SW 1271 (cell line): ENCODE measurements at places on chromosomes 4 and X.

DNA sequence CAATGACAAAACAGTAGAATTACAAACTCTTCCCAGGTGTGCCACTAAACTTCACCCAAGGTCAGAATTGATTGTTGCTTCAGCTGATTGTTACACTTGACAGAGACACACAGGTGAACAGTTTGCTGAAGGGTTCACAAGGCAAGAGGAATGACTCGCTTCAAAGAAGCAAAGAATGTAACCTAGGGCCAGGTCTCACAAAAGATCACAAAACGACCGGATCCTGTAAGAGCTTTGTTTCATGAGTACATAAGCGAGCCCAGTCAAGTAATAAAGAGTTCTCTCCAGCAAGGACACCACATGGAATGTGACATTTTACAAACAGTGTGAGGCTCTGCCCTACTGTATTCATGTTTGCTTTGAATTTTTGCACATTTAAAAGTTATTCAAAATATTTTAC lies 9.1 kb downstream of the LNX1 start:
- DNase-seq = no peak

DNA sequence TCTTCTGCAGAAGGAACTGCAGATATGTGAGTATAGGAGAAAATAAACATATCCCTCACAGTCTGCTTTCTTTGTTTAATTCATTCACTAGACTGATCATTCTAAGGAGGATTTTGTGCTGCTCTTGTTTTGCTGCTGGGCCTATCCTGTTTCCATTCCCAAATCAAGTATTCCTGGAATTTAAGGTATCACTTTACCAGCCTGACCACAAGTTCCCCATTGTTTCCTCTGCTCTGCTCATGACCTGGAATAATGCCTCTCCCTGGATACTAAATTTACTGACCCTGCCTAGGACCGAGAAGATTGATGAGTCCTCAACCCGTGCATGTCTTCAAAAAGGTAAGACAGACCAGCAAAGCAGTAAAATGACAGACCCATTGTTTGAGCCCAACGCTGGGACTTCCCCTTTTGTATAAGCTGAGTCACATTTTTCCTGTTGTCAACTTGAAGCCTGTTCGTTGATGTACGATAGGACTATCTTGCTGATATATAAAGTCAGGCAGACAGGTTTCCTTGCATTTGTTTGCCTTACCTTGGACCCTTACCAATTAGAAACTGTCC lies 85.5 kb upstream of the TET2 start:
- DNase-seq = no peak

- DNase-seq = peak; percentile 2
These were observed 29.3 kb downstream of the FAM199X start for GRCh38 chrX:104195489-104196084.

DNA sequence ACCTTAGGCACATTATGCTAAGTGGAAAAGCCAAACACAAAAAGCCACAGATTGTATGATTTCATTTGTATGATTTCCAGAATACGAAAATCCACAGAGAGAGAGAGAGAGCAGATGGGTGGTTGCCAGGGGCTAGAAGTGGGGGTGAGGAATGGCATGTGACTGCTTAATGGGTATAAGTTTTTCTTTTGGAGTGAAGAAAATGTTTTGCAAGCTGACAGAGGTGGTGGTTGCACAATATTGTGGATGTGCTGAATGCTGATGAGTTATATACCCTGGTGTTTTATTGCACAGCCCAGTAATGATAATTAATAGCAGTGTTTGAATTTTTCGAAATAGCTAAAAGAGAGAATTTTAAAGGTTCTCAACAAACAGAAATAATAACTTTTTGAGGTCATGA lies 386.1 kb upstream of the HS3ST1 start:
- no peak for DNase-seq

DNA sequence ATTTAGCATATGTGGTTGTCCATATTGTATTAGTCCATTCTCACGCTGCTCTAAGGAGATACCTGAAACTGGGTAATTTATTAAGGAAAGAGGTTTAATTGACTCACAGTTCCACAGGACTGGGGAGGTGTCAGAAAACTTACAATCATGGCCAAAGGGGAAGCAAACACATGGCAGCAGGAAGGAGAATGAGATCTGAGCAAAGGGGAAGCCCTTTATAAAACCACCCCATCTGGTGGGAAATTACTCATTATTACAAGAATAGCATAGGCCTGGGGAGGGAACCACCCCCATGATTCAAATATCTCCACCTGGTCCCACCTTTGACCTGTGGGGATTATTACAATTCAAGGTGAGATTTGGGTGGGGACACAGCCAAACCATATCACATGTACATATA lies 122.6 kb upstream of the ANK2 start:
- no peak for DNase-seq

DNA sequence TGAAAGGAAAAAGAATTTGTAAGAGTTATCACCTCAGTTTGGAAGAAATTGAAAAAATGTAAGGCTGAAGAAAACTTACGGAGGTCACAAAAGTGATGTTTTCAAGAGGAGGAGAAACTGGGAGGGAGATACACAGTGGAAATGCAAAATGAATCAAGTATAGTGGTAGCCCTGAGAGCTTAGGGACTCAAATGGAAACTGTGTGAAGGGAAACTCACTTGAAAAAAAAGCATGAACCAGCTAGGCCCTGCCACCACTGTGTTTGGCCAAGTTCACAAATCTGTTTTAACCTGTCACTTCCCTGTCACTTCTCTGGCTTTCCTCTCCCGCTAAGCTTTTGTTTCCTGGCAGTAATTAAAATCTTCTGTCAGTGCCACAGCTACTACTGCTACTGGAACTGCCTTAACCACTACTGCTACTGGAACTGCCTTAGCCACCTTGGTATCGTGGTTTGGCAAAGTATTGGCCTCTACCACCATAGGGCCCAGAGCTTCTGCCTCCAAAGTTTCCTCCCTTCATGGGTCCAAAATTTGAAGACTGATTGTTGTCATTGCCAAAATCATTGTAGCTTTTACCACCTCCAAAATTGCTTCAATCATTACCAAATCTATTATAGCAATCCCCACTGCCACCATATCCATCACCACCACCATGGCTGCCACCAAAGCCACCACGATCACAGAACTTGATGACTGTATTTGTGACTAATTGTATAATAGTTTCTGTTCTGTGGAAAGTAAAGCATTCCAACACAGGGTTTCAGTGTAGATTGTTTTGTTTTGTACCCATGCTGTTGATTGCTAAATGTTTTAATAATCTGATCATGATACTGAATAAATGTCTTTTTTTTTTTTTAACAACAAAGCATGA lies 41.5 kb downstream of the SMARCA5 start:
- no peak for DNase-seq

GRCh38 chr4:111494471-111494870 lies 650.8 kb upstream of the FAM241A start:
- no peak for DNase-seq

DNA sequence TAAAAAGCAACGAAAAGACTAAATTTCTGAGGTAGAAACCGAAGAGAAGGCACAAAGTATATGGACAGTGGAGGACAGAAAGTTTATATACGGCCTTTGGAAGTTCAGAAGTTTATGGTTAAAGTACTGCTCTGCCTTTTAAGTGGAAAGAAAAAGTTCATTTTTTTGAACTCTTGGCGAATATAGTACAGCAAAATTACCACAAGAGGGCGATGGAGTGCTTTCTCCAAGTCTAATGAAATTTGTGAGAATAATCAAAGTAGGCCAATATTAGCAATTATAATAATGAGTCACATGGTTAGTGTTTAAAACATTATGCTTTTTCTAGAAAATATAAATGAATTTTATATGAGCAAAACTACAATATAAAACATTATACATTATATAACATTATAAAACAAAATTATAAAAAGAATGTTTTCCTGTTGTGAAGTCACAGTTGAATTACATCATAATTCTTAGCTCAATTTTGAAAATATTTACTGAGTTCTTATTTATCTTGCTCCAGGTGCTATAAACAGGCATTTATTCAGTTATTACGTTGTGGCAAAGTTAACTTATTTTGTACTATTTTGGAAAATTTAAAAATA lies 136.2 kb upstream of the BMPR1B start:
- DNase-seq = no peak

DNA sequence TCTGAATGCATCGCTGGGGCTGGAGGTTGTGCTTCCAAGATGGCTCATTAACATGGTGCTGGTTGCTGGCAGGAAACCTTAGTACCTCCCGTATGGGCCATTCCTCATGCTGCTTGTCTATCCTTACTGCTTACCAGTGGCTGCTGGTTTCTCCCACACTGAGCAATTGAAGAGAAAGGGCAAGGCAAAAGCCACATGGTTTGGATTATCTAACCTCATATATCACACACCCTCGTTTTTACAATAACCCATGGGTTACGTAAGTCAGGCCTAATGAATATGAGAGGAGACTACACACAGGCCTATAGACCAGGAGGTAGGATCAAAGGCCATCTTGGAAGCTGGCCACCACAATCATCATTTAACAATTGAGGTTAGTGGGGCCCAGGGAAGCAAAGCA lies 141.8 kb upstream of the EDNRA start:
- DNase-seq = no peak

DNA sequence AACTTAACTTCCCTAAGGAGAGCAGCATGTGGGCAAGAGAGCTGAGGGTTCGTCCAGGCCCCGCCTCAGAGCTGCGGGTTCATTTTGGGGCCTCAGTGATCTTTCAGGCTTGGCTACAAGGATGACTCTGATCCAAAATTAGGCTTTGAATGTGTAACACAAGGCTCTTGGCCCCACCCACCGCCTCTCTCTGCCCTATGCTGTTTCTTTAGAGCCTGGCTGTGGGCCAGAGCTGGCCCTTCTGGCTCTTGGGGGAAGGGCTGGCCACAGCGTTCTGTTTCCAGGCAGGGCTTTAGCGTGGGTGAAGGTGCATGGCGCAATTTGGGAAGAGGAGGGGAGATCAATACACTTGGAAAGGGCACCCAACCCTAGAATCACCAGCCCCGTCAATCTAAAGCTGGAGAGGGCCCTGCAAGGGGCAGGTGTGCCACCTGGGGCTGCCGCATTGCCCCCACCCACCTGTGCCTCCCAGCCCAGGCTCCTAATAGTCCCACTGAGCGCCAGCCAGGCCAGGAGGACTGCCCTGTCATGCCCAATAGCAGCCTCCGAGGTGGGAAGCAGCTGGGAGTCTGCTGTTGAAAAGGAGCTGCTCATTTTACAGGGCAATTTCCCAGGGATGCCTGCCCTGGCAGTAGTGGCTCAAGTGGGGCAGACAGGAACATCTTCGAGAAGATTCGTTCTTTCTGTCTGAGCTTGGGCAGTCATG lies 84.5 kb upstream of the MAML3 start:
- no peak for DNase-seq

GRCh38 chr4:67853336-67853735 lies 30.5 kb downstream of the TMPRSS11D start:
- no peak for DNase-seq

GRCh38 chrX:750263-750662 lies 119.7 kb downstream of the SHOX start:
- no peak for DNase-seq

DNA sequence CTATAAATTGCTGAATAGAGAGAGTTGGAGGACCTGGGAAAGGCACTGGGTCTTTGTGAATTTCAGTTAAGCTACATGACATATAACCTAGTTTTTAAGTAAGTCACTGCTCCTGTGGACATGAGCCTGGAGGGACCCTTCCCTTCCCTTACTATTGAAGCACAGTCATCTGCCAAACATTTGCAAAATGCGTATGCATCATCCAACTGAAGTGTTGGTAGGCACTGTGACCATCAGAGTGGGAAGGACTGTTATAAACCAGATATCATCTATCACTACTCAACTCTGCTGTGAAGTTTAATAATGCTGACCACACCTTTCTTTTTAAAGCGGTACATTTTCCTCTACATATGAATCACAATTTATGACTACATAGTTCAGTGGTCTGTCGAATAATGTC lies 5.2 kb downstream of the GABRA3 start:
- DNase-seq = no peak

DNA sequence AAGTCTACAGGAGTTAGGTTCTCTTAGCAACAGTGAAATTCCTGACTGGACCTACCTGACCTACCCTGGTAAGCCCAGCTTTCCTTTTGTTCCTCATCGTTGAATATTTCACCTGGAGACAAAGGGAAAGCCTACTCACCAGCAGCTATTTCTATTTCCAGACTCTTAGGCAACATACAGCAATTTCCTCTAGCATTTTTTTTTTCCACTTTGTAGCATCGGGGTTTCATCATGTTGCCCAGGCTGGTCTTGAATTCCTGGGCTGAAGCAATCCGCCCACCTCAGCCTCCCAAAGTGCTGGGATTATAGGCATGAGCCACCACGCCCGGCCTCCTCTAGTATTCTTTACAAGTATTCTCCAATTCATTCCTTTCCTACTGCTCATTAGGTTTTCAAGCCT lies 6.8 kb upstream of the S100G start:
- no peak for DNase-seq

DNA sequence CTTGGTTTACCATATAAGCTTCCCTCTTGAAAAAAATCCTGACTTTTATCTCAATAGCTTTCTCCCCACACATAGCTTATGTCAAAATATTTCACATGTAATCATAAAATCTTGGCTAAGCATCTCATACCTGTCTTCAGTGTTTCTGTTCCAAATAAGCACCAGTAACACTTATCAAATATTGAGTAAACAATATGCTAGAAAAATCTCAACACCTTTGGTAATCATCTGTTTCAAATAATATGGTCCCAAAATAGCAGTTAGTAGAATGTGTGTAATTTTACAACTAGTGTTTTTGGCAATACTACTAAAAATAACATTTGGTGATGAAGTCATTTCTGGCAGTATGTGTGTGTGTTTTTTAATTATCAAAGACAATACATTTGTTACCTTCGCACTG lies 2138.2 kb downstream of the PCDH7 start:
- DNase-seq = no peak
